ENCODE measurements at places on chromosomes 5 and 9.

DNA sequence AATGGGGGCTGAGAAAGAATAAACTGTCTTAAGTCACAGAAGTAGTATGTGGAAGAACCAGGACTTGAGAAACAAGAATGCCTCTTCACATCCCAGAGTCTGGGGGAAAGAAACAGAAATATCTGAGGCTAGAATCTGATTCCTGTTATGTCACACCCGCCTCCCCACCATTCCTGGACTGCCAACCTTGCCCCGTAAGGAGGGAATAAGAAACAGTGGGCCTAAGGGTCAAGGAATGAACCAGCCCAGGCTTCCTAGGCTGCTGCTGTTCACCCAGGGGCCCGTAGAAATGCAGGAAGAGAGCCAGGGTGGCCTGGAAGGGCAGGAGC lies 4.3 kb downstream of the PCDH1 start:
- no peak for DNase-seq

DNA sequence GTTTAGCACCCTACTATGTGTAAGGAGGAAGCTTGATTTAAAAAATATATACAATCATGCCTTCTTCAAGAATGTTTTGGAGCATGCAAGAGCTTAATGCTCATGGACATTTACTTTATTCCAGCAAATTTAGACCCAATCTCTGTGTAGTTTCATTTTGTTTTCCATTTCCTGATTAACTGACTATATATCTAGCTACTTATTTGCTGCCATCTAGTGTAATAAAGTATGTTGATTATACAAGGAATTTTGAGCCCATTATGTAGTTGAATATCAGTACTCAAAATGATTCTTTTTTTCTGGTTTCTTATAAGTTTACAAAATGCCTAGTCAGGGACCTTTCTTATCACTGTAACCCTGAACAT lies 100.0 kb upstream of the CCDC152 start:
- no peak for DNase-seq

DNA sequence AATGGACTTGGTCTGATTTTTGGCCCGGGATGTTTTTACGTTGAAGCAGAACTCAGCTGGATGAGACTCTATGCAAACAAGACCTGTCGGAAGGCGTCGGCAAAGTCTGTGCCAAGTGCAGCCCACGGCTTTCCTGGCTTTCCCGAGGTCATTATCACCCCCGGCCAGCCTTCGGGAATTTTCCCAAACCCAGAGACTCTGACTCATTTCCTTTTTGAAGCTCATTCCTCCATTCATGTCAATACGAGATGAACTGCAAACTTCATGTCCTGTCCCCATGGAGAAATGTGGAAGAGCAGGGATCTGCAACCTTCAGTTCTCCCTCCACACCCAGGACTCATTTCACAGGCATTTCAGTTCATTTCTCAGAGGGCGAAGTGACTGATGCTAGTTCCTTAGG lies 95.3 kb downstream of the IRX2 start:
- DNase-seq, result no peak

DNA sequence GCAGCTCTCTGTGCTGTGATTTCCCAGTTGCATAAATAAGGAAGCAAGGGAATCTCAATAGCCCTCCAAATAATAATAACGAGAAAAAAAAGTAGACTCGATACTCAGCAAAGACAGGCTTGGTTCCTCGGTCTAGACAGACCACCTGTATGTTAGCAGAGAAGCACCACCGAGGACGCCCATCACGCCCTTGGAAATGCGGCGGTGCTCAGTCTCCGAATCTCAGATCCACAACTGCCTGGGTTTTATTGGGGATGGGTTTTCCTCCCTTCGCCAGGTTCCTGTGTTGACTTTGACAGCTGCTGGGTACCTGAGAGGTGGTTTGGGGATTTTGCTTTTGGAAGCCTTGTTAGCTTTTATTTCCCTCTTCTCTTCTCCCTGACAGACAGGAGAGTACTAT lies 7.2 kb downstream of the DAB2IP start:
- DNase-seq, result no peak

DNA sequence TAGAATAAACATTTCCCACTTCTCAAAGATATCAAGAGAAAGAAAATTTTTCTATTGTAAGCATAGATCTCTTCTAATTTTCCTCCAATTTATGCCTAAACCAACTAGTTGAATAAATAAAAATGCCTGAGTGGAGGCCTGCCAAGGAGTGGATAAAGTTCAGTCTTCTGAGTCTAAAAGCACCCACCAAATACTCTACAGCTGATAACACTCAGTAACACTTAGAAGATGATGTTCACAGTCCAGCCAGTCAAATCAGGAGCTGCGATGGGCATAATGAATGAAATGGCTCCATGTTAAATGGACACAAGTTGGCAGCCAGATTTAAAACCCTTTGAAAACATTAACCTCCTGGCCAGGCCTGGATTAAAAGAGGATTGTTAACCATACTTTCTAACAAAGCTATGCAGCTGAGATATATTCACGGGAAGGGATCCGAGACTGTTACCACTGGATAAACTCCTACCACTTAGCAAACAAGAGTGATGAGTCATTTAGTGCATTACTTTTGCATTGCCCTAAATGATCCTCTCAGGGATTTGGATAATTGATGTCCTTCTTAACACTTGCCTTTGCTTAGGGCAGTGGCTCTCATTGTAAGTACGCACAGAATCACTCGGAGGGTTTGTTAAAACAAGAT lies 63.7 kb upstream of the CCDC112 start:
- no peak for DNase-seq

GRCh38 chr9:134214386-134214765 lies 50.0 kb upstream of the RNU6ATAC start:
- DNase-seq, result no peak

- DNase-seq, result no peak
Measured at GRCh38 chr9:24939109-24939850, 393.6 kb upstream of the IZUMO3 start.

DNA sequence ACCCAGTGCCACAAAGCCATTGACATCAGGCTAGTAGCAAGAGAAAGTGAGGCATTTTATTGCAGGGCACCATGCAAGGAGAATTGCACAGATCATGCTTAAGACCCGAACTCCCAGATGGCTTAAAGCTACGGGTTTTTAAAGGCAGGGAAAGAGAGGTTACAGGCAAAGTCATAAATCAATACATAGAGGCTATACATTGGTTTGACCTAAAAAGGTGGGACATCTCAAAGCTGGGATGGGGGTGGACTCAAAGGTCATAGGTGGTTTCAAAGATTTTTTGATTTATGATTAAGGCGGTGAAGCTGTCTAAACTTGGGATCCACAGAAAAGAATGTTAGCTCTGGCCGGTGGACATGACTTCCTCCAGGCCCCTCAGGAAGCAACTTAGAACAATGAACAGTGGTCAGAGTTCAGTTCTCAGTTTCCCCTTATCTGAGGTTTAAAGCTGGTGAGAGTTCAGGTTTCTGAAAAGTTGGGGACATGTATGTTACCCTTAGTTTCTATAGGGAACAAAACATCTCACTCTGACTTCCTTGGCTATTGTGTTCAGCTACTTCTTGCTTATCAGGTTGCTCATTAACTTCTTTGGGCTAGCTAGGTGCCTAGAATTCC lies 6.0 kb upstream of the RBM22 start:
- no peak for DNase-seq

GRCh38 chr9:14099737-14100136 lies 214.2 kb downstream of the NFIB start:
- DNase-seq, result no peak

GRCh38 chr5:17343675-17344074 lies 126.2 kb downstream of the BASP1 start:
- peak; percentile 5 for DNase-seq

DNA sequence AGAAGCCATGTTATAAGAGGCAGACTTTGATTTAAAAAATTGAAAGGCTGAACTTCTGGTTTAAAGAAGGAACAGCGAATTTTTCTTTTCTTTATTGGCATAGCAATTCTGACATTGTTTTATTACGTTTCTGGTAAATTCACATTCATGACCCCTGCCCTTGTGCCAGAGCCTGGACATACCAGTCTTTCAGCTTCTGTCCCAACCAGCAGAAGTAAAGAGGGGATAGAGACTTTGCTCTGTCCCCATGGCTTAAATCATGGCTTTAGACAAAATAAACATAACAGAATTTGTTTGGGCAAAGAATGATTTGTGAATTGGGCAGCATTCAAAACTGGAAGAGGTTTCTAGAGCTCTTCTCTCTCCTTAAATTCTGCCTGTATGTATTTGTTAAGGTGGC lies 15.3 kb downstream of the CAST start:
- no peak for DNase-seq

DNA sequence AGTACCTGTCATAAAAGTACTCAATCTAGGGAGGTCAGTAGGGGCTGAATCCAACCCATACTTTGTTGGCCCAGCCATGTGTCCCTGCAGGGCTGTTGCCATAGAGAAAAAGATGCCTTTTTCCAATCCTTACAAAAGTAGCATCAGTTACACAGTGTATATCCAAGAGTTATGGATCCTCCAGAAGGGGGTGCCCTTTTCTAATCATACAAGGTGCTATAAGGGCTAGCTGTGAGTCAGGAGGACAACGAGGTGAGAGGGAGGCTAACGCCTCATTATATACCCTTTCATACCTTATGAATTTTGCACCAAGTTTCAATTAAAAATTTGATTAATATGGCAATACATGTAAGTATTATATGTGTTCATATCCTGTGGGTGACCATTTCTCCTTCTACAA lies 4.8 kb downstream of the KIAA0825 start:
- no peak for DNase-seq

GRCh38 chr9:7333719-7334118 lies 465.9 kb downstream of the DMAC1 start:
- no peak for DNase-seq

- no peak for DNase-seq
Measured at GRCh38 chr9:5438301-5439162, 807 bp upstream of the PLGRKT start.

DNA sequence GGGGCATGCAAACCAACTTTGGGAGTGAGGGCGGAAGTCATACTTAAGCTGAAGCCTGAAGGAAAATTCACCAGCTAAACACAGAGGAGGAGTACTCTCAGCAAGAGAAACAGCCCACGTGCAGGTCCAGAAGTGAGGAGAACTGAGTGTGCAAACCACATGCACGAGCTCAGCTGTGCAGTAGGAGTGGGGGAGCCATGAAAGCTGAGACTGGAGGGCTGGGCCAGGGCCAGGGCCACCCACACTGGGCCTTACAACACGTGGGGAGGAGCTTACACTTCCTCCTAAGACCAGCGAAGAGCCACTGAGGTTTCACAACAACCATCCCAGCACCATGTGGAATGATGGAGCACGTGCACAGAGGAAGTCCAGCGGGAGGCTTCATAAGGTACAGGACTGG lies 9.3 kb upstream of the WWC1 start:
- DNase-seq, result no peak

GRCh38 chr5:135451581-135452320 lies 400 bp downstream of the TIFAB start:
- no peak for DNase-seq

DNA sequence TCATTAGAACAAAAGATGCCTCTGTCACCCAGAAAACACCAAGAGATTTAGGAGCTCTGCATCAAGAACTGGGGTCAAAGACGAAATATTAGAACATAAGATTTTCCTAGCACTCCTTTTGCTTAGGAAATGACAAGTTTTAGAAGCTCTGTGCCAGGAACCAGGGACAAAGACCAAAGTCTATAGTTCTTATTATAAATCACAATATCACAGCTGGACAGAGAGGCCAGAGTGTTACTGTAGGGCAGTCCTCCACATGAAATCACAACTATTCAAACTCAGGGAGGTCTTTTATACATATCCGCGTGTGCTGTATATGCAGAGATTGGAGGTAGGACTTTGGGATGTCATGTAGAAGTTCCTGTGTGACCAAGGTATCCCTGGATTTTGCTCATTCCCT lies 116.7 kb upstream of the SAP30L start:
- no peak for DNase-seq

GRCh38 chr5:2128686-2129355 lies 246.1 kb upstream of the IRX4 start:
- DNase-seq, result no peak

DNA sequence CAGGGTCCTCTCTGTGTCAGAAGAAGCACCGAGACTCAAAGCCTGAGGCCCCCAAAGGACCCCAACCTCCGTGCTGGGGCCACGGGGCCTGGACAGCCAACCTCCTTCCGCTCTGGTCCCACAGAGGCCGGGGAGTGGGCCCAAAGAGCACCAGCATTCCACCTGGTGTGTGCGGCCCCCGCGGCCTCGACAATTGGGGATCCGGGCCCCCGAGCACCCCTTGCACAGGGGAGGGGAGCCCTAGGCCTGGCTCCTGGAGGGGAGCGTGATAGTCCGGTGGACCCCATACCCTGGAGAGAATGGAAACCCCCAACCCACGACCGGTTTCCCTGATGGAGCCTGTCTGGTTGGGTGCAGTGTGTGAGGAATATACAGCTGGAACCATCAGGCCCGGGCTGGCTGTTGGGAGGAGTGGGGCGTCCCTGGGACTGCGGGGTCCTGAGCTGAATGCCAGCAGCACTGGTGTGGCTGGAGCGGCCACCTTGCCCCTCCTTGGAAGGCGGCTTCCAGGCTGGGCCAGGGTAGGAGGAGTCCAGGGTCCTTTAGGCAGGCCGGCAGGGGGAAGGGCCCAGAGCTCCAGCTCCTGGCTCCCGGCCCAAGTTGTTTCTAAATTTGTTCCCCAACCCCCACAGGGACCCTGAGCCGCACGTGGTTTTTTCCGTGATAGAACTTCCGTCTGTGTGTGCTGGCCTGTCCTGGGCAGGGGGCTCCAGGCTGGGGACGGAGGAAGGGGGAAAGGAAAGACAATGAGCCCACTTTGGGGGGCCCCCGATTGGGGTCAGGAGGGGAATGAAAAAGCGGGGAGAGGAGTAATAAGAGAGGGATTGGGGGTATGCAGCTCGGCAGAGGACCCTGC lies 825 bp upstream of the TOR4A start:
- DNase-seq, result no peak

GRCh38 chr5:124876566-124876965 lies 130.1 kb upstream of the ZNF608 start:
- no peak for DNase-seq

DNA sequence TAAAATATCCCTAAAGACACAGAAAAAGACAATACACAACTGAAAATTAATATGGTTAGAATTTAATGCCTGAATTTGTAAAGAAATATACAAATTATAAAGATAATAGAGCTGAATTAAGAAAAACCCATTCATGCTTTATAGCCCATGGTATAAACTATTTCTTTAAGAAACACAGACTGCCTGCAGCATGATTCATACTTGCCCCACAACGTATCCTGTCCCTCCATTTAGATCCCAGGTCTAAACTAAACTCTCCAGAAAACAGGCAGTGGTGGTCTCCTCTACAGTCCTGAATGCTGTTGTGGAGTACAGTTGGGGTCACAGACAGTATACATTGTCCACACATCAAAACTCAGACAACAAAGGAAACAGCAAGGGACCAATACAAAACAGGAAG lies 24.8 kb downstream of the IL6ST start:
- DNase-seq, result no peak

- DNase-seq, result no peak
Measured at GRCh38 chr5:74310386-74310785, 330.1 kb downstream of the ENC1 start.

GRCh38 chr5:128539038-128539429 lies 989 bp upstream of the FBN2 start:
- no peak for DNase-seq

GRCh38 chr5:40911266-40911665 lies 2.0 kb downstream of the C7 start:
- DNase-seq, result no peak
